ENCODE measurements at places on chromosomes 3 and 15. TPM values are rescaled to one million over a fixed set of nuclear protein-coding genes. Genes with fewer than 3 reads are reported as not detected.

The ACSBG1 gene
- 88.2 TPM for total RNA-seq

The SERPINI2 gene
- not detected for total RNA-seq

The ROBO1 gene
- 48.7 TPM for total RNA-seq

The SLC22A14 gene
- total RNA-seq: 0.45 TPM

The ALDH1A3 gene
- 6.5 TPM for total RNA-seq

The TRH gene
- 0.30 TPM for total RNA-seq

The CASR gene
- total RNA-seq: not detected

The BFSP2 gene
- not detected for total RNA-seq

The TRAIP gene
- 3.2 TPM for total RNA-seq

The C3orf70 gene
- 3.2 TPM for total RNA-seq
